ENCODE measurements at places on chromosomes 16 and 17. TPM values are rescaled to one million over a fixed set of nuclear protein-coding genes. Genes with fewer than 3 reads are reported as not detected.

DNA sequence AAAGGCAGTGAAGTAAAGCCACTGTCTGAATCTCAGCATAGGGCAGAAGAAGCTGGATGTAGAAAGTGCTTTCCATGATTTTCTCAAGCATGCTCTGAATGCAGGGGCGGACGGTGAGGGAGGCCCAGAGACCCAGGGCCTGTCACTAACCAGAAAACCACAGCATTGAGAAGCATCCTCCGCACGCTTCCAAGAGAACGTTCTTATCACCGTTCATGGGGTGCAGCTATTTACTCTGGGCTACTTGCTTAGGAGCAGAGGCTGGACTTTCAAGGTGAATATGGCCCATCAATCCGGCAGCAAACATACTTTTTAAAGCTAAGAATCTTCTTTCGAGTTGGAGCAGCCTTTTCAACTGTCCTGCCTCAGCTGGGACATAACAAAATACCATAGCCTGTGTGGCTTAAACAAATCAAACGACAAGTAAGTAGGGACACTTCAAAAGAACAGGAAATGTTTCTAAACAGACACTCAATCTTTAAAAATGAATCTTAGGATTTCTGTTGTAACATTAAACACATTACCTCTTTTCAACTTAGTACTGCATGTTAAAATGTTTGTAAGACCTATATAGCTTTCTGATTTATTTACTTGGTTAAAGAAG lies 46.5 kb upstream of the CDRT4 start:
- no peak for DNase-seq

DNA sequence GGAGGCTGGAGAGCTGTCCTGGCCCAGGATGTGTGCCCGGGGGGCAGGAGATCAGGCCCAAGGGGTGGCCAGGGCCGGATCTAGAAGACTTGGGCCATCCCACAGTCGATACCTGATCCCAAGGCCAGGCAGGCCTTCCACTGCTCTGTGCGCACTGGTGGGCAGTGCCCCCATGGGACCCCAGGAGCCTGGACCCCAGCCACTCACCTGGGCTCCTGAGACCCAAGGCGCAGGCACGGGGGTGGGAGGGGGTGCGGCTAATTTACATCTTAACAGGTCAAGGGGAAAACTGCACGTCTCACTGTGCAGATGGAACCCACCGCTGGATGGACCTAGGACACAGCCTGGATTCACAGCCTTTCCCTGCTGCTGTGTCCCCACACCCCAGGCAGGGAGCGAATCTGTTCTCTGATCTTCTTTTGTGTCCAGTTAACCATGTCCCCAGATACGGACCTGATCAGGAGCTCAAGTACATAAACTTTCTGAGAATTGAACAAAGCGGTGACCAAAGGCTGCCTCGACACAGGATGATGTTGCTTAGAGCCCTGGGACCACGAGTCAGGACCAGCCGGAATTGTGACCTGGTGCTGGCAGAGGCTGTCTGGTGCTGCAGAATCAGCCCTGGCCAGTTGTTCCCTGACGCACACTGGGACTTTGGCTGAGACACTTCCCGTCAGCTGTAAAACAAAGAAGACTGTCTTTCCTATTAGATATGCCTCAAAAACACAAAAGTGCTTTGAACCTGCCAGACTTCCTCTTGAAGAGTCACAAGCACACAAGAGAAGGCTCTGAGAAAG lies 60.6 kb downstream of the TNFRSF13B start:
- DNase-seq, result no peak

GRCh38 chr17:71724339-71724738 lies 396.5 kb upstream of the SOX9 start:
- DNase-seq, result no peak

DNA sequence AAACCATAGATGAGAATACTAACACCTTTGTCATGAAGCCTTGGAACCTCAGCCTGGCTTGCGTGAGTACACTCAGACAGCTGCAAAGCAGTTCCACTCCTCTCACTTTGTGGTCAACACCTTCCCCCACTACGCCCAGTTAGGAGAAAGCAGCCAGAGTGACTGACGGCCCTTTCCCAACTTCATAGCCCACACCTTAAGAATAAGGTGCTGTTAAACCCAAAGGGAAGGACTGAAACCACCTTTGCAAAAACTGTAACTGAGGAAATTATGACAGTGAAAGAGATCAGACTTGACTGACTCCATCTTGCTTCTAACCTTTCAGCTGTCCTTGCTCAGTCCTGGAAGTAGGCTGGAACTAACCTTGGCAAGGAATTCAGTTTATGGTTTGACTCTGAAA lies 13.7 kb downstream of the N4BP1 start:
- DNase-seq, result no peak

GRCh38 chr16:16146380-16147315 lies 76.6 kb downstream of the ABCC6 start:
- DNase-seq, result no peak

GRCh38 chr16:54268766-54269165 lies 17.8 kb downstream of the IRX3 start:
- no peak for DNase-seq

- no peak for DNase-seq
Measured at GRCh38 chr17:72501404-72502370, 380.9 kb downstream of the SOX9 start.

GRCh38 chr16:81730090-81731051 lies 48.7 kb upstream of the PLCG2 start:
- peak; percentile 87 for DNase-seq

- no peak for DNase-seq
Measured at GRCh38 chr17:55263569-55264277, 1.0 kb upstream of the HLF start.

DNA sequence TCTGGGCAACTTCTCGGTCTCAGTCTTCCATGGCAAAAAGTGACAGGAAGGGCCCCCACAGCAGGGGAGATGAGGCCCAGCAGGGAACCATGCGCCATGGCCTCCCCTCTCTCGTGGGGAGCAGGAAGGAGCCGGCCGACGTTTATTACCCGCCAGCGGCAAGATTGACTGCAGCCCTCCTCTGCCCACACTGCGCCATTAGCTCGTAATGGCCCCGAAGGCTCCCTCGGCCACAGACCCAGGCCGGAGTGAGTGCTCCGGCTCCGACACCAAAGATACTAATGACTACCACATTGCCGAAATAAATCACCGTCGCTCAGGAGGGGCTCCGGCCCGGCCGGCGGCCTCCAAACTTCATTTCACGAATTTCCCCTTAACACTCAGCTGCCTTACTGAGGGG lies 226.9 kb downstream of the C16orf78 start:
- no peak for DNase-seq

DNA sequence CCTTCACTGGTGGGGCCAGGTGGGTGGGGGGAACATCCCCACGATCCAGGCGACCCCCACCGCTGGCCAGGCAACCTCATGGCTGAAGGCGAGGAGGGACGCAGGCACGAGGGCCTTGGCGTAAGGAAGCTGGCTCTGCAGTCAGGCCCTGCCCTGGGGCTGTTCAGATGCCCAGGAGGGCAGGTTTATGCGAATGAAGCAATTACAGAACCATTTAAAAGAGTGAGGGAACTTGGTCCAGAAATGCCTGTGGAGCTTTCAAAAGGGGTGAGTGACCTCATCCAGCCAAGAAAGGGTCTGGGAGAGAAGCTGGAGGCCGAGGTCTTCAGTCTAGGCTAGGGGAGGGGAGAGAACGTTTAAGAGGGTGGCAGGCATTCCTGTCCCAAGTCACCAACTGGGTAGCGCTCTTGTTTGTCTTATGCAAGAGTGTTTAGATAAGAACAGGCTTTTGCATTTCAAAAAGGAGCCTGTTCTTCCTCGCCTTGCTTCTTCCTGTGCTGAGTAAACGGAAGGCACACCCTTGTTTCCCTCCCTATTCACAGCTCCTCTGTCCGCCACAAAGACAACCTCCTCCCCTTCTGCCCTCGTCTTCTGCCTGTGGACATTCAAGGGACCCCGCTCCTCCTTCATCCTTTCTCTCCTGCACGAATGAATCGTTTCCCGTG lies 183.5 kb upstream of the SDK2 start:
- DNase-seq, result no peak

GRCh38 chr16:31460582-31461002 lies 1.3 kb downstream of the ARMC5 start:
- no peak for DNase-seq

Gene TVP23C
- 39.2 TPM for total RNA-seq

Gene TBX2
- total RNA-seq, result 16.4 TPM

Gene TBC1D3G
- not detected for total RNA-seq

Gene KRTAP29-1
- total RNA-seq, result not detected

Gene P2RX5
- total RNA-seq, result 0.51 TPM

Gene TRPV3
- not detected for total RNA-seq

Gene FN3K
- 10.8 TPM for total RNA-seq

Data from uterus (tissue), 4 donors.